ENCODE measurements at places on chromosomes 4 and X.

DNA sequence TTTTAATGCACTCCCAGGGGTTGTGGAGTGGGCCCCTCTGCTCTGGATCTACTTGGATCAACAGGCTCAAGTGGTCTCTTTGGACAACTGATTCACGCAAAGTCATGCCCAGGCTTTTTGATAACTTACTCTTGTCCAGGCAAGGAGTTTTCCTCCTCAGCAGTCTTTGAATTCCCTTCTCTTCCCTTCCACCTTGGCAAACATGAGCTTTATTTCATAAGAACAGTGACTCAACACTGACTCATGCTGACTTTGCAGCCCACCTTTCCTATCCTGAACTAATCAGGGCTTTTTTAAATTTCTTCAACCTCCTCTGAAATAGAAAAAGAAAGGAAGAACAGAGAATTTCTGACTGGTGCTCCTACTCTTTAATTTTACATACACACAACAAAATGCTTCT is 132.1 kb upstream of the LDB2 start:
- DNase-seq = no peak

- DNase-seq = no peak
Observed at GRCh38 chr4:177427192-177427591, 15.0 kb downstream of the AGA start.

DNA sequence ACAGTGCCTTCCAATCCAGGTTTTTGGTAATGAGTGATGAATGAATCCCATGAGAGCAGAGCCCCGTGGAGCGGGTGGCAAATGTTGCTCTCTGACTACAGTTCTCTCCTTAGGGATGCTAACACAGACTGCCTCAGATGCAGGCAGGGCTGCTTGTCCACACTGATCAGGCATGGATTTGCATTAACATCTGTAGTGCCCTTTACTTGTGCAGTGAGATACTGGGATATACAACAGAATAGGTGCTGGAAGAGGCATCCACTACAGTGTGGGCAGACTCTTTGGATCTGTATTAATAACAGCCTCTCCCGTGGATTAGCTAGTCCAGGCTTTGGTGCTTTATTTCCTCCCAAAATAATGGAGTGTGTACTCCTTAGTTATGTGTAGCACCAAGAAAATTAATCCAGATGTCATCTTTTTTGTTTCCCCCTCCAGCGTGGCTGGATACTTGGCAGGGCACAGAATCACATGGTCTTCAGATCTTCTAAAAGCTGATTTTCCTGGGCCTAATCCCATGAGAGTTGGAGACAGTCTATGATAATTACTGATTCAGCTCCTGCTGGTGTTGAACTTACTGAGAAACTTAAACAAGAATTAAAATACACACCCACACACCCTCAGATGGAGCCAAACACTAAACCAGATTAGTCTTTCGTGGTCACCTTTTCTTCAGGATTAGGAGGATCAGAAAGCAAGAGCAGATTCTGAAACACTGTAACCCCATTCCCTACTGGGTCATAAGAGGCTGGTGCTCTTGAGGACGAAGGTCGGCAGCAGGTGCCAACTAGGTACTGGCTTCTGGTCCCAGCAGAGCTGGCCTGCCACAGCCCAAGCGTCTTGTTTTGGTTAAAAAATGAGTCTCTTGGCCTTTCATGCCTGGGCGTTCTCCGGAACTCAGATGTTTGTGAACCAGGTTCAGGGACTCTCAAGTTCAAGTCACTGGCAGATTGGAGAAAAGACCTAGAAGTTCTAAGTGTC is 23.1 kb upstream of the NAP1L5 start:
- DNase-seq = no peak

GRCh38 chrX:124415115-124415800 is 68.9 kb downstream of the SH2D1A start:
- DNase-seq = no peak

GRCh38 chr4:81690871-81691270 is 219.2 kb upstream of the RASGEF1B start:
- no peak for DNase-seq

GRCh38 chrX:19904778-19905367 is 17.5 kb upstream of the SH3KBP1 start:
- peak; percentile 64 for DNase-seq

DNA sequence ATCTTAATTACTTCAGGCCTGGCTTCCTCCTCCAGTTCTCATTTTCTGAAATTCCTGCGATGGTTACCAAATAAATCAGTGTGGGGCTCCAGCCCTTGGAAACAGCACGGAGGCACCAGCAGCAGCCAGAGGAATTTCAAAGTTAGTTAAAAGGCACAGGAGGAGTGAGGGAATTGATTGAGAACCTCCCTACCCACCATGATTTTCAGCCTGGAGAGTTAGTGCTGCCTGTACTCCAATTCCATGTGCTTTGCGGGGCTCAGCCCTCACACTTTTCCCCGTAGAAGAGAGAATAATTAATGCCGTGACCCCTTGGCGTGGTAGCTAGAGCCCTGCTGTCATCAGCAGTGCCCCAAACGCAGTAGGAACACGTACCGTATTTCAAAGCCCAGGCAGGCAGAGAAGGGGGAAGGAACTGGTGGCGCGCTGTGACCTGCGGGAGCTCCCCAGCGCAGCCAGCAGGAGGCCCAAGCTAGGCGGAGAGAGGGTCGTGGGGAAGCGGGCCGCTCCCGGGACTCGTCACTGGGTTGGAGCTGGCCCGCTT is 84.0 kb upstream of the IGFBP7 start:
- no peak for DNase-seq

DNA sequence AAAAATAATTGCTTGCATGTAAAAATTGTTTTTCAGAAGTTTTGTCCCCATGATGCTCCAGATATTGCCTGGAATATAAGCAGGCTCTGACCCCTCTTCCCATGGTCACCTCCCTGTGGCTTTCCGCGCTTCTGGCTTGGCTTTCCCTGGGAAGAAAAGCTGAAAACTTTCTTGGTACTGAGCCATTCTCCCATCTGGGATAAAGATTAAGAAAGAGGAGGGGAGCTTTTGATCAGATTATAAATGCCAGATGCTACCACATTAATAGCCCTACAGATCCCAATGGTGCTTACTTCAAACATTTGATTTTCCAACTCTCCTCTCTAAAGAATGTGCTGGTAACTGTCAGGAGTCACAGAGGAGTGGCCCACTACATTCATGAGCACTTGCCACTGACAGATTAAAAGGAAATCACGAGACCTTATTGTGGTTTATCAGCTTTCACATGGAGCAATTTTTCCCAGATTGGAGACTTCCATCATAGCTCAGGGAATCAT is 54.4 kb upstream of the GAB1 start:
- DNase-seq = no peak

DNA sequence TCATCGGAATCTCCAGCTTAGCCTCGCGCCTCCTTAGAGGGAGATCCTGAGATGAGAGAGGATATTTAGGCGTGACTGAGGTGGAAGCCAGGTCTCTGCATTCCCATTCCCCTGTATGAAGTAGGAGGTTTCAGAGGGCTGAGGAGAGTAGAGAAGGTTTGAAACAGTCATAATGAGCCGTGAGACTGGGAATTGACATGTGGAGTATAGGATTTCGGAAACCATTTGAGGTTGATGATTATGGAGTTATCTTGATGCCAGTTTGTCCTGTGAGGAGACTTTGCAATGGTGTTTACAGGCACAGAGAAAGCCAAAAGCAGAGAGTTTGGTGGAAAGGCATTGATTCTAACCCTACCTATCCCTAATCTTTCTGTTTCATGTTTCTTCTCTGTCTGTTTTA is 2.0 kb downstream of the CHST7 start:
- no peak for DNase-seq

GRCh38 chr4:177386278-177386815 is 55.9 kb downstream of the AGA start:
- no peak for DNase-seq

DNA sequence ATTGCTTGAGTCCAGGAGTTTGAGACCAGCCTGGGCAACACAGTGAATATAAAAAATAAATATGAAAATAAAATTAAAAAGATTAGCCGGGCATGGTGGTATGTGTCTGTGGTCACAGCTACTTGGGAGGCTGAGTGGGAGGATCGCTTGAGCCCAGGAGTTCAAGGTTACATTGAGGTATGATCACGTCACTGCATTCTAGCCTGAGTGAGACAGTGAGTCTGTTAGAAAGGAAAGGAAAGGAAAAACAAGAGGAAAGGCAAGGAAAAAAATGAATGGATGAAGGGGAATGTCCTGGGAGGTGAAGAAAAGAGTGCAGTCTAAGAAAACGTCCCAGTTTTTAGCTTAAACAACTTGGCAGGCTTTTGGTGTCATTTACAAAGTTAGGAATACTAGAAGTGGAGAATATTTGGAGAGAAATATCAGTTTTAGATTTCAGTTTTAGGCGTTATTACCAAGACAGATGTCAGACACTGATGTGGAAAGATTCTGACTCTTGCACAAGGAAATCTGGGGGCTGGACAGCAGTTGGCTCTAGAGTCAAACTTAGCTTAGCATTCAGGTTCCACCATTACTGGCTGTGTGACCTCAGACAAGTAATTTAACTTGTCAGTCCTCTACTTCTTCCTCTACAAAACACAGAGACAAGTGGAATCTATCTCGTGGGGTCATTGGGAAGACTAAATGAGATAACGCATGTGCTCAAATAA is 139.0 kb downstream of the TSPAN5 start:
- no peak for DNase-seq

GRCh38 chr4:139809757-139810140 is 144.1 kb downstream of the MGST2 start:
- DNase-seq = no peak

DNA sequence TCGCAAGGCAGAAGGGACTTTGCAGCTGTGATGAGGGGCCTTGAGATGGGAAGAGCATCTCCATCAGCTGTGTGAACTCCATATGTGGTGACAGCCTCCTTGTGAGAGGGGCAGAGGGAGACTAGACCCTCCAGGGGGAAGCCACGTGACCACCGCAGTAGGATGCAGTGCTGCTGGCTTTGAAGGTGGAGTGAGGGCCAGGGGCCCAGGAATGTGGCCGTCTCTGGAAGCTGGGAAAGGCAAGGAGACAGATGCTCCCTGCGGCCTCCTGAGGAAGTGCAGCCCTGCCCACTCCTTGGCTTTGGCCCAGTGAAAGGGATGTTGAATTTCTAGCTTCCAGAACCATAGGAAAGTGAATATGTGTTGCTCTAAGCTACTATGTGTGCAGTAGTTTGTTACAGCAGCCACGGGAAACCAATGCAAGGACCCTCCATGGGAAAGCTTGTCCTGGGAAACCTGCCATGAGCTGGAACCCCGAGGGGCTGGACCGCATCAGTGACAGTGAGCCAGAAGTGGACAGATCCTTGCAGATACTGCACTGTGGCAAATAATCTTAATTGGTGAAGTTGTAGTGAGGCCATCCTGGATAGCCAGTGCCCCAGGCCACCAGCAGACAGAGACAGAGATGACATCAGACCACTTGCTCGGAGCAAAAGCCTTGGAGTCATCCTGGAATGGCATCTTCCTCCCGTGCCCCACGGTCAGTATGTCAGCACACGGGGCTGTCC is 35.4 kb upstream of the SORCS2 start:
- no peak for DNase-seq

GRCh38 chr4:95084584-95084983 is 326.8 kb downstream of the BMPR1B start:
- DNase-seq = no peak

DNA sequence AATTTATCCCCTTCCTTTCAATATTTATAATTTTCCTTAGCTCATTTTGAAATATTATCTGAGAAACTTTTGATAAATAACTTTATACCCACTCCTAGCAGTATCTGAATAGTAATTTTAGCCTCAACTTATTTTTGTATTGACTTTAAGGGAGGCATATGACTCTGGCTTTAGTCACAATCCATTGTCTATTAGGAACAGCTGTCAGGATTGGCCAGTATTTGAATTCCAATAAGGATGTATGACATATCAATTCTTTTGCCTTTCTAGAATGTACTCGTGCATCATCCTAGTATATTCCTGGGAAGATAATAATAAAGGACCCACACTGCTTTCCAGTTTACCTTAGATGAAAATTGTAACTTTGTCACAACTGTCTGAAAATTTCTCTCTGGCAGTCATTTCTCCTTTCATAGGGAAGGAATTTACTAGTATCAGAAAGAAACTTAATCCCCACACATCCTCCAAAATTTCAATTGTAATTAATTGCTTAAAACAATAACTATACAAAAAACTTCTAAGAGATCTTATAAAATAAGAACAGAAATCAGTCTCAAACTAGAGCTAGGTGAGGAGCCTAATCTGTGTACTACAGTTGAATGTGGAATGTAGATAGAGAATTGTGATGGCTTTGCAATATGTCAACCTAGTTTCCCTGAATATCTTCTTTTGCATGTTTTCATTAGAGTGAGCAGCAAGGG is 121.0 kb upstream of the EPHA5 start:
- DNase-seq = no peak

DNA sequence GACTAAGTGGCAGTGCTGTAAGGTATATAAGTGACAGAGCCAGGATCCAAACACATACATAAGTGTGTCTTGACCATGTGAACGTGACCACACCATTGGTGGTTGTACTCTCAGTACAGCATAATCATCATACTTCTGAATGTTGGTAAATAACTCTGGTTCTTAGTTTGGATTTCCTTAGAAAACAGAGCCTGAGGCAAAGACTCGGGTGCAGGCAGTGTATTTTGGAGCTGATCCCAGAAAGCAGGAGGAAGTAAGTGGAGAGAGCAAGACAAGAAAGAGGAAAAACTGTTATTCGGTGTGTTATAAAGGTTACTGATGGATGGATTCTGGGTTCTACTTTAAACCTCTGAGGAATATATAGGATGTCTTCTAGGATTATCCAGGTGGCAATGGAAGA is 127.9 kb downstream of the SLC39A8 start:
- no peak for DNase-seq

DNA sequence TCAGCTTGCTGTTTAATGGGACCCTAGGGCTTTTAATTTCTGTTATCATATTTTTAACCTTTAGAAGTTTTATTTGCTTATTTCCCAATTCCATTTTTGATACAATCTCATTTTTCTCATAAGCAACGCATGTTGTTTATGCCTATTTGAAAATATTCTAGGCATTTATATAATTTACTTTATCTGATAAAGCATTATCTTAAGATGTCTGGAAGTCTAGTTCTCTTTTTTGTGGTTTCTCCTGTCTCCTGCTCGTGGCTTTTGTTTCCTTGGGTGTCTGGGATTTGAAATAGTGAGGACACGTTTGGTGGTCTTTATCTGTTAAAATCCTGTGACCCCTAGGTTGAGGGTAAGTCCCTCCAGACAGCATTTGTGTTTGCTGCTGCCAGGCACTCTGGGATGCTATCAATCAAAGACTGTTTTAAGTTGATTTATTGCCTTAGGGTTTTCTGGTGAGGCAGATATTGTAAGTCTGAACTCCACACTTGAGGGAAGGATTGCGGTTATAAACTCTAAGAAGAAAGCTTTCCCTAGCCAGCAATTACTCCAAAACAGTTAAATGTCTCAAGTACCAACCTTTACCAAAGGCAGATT is 208.0 kb downstream of the PRDM5 start:
- DNase-seq = no peak

Data from DMS153 (cell line).